ENCODE measurements at places on chromosomes 12 and 14.
A peak's percentile ranks its signal among the peaks of the same experiment; 100 is the strongest.

DNA sequence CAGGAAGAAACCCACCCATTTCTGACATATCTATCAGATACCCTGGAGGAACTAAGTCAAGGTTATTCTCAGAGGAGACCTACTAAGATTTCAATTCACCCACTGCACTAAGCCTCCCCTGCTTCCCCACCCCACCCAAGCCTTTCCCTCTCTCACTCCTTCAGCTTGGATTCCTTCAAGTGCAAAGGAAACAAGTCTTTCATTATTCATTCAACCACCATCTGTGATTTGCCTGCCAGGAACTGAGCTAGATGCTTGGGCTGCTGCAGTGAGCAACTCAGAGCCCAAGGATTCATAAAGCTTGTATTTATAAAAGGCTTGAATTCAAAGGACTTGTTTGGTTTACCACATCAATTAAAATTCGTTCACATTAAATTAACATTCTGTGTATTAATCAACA is 161.3 kb downstream of the GXYLT1 start:
- no peak for DNase-seq

GRCh38 chr12:80217011-80217535 is 117.7 kb downstream of the OTOGL start:
- no peak for DNase-seq

DNA sequence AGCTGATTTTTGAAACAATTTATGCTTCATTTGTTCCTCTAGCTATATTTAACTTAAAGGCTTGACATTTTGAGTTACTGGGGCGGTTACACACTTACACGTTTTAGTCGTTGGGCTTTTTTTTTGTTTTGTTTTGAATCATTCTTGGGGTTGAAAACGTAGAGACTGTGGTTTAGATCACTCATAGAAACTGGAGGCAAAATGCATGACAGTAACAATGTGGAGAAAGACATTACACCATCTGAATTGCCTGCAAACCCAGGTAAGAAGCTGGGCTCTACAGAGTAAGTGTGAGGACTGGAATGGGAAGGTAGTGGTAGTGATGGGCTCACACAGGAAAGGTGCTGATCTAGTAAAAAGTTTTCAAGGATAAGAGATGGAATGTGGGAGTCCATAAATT is at the start of gene CLEC2D:
Gene CLEC2D, plus strand, starts transcription at position 180 of the 400 bp plus-strand sequence. Its CDS starts 22 bp downstream, at position 202.
- no peak for DNase-seq

- DNase-seq, result no peak
Observed at GRCh38 chr14:100345711-100346110, 22.6 kb downstream of the SLC25A47 start.

DNA sequence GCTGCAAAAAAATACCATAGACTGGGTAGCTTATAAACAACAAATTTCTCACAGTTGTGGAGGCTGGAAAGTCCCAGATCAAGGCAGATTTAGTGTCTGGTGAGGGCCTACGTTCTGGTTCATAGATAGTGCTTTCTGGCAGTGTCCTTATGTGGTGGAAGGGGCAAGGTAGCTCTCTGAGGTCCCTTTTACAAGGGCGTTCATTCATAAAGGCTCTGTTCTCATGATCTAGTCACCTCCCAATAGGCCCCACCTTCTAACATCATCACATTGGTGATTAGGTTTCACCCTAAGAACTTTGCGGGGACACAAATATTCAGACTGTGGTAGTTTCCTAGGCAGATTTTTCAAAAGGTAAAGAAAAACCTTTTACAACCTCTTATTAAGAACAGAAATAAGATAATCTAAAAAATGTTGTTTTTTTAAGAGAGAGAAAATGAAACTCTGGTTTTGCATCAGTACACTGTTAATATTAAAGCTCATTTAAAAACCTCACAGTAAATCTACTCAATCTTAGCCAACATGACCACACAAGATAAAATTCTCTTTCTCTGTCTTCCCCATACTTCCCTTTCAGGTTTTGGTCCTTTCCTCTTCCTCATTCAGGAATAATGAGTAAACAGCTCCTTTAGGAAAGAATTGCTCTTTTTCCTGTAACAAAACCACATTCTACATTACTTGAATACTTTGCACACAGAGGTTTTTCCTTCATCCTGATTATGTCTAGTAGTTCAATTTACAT is 117.5 kb downstream of the UNC79 start:
- DNase-seq, result no peak

DNA sequence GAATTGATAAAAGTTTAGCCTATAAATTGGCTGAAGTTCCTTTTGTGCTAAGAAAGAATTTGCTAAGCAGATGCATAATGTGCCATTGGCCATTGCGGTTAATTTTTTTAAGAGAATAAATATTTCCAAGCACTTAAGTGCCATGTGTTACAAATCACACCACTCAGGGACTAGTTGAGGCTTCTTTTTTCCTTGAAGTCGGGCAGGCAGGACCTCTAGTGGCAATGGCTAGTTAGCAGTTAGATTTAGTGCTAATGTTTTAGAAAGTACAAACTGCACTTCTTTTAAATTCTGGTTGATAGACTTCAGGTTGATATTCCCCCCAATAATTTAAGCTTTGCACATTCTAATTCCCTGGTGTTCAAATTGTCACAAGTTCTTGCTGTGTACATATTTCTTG is 294.3 kb downstream of the APAF1 start:
- no peak for DNase-seq

- DNase-seq, result peak; percentile 52
Observed at GRCh38 chr14:105203057-105203531, 22.0 kb upstream of the NUDT14 start.

DNA sequence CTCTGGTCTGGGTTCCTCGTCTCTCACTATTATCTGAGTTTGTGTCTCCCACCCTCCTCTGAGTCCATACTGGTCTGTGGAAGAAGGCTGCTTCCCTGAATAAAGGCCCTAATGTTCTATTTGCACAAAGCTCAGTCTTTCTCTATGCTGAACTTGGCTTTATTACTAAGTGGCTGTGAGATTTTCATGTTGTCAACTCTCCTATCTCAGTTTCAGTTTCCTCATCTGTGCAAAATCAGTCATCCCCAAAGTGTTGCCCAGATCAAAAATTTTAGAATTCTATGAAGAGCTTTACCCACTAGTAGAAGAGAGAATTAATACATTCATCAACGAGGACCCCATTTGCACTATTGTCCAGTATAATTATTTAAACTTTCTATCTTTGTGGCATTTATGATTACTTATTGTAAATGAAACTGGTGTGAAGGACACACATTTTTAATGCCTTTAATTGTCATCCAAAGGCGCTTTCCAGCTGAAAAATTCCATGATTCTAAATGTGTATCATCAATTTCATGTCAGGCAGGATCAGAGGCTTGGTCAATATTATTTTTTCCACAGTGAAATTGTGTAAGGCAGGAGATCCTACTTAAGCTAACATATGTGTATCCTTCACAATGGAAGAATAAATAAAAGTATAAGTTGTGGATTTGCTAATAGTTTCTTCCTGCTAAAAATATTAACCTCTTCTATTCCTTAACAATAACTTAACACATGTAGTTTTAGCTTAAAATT is 79.1 kb upstream of the EEA1 start:
- DNase-seq, result no peak

DNA sequence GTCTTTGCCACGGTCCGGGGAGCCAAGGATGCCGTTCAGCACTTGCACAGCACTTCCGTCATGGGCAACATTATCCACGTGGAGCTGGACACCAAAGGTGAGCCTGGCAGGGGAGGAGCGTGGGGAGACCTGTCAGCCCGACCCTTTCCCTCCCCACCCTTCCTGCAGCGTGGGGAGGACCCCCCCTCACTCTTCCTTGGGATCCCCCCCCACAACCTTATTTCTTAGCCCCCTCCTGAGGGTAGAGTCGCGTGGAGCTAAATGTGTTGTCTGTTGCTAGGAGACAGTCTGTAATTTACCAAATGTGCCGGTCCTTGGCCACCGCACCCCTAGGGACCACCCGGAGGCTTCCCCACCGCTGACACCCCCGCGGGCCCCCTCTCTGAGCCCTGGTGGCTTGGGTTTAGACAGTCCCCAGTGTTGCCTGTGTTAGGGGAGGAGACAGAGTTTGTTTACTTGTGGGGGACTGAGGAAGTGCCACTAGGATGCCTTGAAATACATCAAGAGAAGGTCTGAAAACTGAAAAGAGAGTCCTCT is 2.3 kb downstream of the SETD1B start:
- no peak for DNase-seq

- no peak for DNase-seq
Observed at GRCh38 chr14:34122081-34122480, 171.2 kb upstream of the EGLN3 start.

- no peak for DNase-seq
Observed at GRCh38 chr14:25226214-25226613, 176.3 kb upstream of the STXBP6 start.

GRCh38 chr14:78764240-78764639 is 594.1 kb downstream of the NRXN3 start:
- DNase-seq, result no peak

DNA sequence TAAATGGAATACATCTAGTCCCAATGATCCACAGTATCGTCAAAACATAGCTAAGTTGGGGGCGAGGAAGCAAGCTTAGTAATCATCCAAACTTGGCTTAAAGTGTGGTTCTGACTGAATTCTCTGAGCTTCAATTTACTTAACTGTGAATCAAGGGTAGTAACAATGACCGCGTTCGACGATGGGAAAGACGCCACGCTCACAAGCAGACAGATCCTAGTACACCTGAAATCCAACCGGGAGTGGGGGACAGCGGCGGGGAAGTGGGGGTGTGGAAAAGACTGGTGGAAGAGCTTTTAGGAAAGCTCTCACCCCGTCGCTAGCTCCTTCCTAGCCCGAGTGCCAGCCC is 433 bp downstream of the COX16 start:
- DNase-seq, result no peak

- DNase-seq, result no peak
Observed at GRCh38 chr12:30843211-30843610, 83.3 kb upstream of the TSPAN11 start.

DNA sequence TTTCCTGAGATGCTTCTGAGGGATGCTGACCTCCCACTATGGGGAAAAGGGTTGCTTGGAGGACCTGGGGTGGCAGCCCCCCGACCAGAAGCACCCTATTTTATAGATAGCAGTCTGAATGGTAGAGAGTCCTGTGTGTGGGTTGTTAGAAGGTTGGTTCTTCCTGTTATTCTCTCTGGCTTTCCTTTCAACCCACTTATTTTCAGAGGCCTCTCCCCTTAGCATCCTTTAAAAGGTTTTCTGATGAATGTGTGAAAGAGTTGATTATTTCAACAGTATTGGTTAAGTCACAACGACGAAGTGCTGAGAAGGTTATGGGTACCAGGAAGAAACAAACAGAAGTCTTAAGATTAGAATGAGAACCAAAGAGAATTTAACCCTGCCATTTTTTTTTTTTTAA is 20.8 kb upstream of the MANSC4 start:
- DNase-seq, result no peak

GRCh38 chr12:86959766-86960458 is 703.7 kb upstream of the MGAT4C start:
- no peak for DNase-seq

DNA sequence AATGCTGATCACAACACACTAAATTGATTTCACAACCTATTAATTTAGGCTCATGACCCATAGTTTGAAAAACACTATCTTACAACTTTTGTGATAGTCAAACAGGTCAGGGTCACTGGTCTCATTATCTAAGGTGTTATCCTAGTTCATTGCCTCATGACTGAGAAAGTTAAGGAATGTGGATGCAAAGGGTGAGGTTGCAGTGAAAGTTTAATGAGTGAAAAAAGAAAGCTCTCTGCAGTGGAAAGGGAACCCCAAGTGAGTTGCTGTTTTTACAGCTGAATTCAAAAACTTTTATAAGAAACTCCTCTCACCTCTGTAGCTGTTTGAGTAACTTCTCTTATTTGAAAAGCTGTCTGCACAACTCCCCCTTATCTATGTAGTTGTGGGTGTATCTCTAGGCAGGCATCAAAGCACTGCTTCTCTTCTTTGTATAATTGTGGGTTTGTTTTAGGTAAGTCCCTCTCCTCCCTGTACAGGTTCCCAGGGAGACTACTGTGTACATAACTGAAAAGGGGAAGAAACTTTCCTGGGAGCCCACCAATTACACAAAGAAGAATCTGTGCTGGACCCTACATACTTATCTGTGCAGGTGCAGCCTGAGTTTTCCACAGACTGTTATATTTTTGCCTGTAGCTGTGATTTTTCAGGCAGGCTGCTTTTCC is 18.9 kb downstream of the DNAL1 start:
- no peak for DNase-seq

- no peak for DNase-seq
Observed at GRCh38 chr12:84995641-84996040, 40.4 kb downstream of the TSPAN19 start.

- no peak for DNase-seq
Observed at GRCh38 chr14:68681256-68682011, 111.4 kb downstream of the ZFP36L1 start.

- no peak for DNase-seq
Observed at GRCh38 chr12:120680165-120680738, 6.7 kb upstream of the MLEC start.

DNA sequence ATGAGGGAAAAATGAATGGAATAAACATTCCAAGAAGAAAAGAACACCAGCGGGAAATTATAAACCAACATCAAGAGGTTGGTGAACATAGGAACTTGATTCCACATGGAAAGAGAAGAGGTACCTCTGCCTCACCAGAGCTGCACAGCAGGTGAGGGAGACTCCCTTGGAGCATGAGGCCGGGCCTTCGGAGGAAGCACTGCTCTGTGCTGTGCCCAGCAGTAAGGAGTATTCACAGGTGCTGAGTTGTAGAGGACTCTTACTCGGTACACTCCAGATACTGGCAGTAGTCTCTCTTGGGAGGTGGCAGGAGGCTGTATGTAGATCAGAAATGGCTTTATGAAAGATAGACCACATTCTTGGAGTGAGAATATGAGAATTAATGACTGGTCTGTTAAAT is 76.0 kb downstream of the NPAS3 start:
- DNase-seq, result no peak

DNA sequence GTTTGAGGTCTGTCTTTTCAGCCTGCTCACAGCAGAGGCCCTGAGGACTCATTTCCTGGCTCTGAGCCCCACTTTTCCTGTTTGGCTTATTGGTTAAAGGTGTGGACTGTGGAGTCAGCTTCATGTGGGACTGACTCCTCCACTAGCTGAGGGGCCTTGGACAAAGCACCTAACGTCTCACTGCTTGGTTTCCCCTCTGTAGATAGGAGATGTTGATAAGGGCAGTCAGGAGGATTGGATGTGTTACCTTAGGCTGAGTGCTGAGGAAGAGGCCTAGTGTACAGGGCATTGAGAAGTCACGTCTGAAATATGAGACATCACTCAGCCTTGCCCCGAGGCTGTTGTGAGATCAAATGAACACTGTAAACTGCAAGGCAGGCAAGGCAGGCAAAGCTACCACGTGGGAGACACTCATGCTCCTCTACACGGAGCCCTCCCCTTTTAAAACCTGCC is 27.1 kb upstream of the TCL1A start:
- no peak for DNase-seq

All from stimulated activated CD4-positive, alpha-beta T cell treated with anti-CD3 and anti-CD28 coated beads, Interleukin-15, amount 100 ng/mL, for 1 hour (primary cell).